ENCODE measurements at places on chromosomes 4 and X.

DNA sequence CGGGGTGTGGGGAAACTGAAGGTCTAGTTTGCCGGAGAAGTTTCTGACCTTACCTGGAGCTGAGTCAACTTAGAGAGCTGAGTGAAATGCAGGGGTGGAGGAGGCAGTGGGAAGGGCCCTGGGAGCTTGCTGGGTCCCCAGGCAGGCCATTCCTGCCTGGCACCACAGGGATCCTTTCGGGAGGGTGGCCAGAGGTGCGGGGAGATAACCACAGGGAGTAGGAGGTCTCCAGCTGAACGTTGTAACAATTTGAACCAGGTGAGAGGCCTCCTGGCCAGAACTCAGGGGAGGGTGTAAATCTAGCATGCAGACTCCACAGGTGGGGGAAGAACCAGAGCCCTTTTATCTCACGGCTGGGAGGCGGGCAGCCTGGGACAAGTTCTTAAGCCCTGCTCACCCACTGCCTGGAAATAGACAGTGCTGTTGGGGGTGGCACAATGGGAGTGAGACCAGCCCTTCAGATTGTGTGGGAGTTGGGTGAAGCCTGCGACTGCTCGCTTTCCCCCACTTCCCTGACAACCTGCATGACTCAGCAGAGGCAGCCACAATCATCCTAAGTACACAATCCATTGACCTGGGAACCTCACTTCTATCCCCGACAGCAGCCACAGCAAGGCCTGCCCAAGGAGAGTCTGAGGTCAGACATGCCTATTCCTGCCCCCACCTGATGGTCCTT, 247.4 kb downstream of the ADGRA3 start:
- no peak for DNase-seq

DNA sequence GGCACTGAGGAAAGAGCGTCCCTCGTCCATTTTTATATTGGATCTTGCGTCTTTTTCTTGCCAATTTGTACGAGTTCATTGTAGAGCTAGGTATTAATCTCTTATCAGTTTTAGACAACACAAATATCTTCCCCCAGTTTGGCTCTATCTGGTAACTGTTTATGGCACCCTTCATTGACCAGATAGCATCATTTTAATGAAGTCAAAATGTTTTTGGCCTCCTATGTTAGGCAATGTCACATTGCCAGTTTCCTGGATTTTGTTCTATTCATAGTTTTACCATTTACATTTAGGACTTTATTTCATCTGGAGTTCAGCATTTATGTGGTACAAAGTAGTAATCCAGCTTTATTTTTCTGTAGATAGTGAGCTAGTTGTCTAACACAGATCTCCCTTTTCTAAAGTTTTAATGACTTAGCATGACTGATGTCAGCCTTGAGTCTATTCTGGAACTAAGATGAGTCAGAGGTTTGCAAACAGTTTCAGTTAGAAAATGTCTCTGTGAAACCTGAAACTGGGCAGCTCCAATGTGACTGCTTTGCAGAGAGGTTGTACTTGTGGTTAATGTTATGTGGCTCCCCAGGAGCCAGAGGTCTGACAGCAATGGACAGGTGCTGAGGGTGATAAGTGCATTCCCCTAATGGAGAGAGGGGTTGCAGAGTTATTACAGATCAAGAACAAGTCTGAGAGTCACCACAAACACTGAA, 5.3 kb upstream of the STBD1 start:
- no peak for DNase-seq

GRCh38 chr4:6992728-6993677, 50.2 kb upstream of the TADA2B start:
- no peak for DNase-seq

GRCh38 chr4:169079942-169080827, 70.1 kb upstream of the CBR4 start:
- DNase-seq, result peak; percentile 7

- no peak for DNase-seq
Measured at GRCh38 chr4:80077639-80078038, 4.6 kb upstream of the ANTXR2 start.
